Ecto neural progenitor cell (in vitro differentiated cells): ENCODE measurements at places on chromosomes 11 and 22.
A peak's percentile ranks its signal among the peaks of the same experiment; 100 is the strongest.

- DNase-seq: no peak
These were observed 77.4 kb upstream of the SPON1 start for GRCh38 chr11:13885083-13885482.

- DNase-seq: no peak
These were observed 49.0 kb downstream of the CTSC start for GRCh38 chr11:88288560-88288959.

GRCh38 chr11:31822175-31822926 lies 11.2 kb upstream of the PAX6 start:
- peak; percentile 46 for DNase-seq

DNA sequence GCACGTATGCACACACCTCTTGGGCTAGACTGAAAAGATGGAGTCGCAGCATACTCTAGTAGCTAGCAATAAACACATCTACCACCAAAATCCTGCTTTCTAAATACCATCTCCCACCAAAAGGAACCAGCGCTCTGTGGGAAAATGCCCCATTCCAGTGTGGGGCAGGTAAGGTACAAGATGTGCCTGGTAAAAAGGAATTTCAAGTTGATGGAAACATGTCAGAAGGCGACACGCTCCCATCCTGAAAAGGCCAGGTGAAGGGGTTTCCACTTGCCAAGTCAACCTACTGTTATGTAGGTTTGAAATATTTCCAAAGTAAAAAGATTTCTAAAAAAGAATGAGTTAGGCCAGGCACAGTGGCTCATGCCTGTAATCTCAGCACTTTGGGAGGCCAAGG lies 8.8 kb downstream of the DGCR2 start:
- DNase-seq: no peak

DNA sequence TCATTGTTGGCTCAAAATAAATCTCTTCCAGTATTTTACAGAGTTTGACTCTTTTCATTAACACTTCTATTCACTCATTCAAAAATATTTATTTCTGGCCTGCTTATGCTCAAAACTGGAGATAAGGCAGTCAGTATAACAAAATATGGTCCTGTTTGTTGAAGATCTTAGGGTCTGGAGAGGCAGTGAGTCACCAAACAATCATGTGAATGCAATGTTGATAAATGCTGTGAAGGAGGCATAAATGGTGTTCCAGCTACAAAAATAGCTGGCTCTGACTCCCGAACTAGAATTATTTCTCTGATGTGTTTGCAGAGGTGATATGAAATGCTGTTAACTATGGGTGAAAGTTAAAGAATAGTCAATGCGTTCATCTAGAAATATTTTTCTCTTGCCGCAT lies 390.6 kb downstream of the AASDHPPT start:
- DNase-seq: no peak

GRCh38 chr11:12260731-12261521 lies 116.4 kb upstream of the PARVA start:
- no peak for DNase-seq

DNA sequence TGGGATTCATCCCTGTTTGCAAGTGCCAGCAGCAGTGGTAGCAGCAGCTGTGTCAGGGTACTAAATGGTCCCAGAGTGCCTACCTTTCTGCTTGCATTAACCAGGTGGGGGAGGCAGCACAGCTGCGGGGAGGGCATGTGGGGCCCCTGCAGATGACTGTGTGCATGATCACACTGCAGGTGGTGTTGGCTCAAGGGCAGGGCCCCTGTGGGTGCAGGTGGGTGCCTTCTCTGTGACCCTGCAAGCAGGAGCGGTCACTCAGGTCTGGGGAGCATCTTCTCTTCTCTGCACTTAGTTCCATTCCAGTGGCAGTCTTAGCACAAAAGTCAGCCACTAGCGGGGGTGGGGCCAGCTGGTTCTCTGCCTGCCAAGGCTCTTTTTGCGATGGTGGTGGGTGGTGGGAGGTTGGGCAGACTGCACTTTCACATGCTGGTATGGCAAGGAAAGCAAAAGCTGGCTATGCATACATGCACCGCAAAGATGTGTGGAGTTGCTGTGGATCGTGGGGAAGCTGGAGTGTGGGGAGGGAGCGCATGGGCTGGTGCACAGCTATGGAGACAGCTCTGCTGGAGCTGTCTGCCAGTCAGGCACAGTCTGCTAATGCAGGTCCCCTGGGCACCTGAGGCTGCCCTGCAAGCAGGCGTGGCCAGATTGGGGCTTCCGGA lies 157.1 kb downstream of the DYNC2H1 start:
- no peak for DNase-seq

GRCh38 chr11:118908901-118909618 lies 16.7 kb downstream of the BCL9L start:
- peak; percentile 85 for DNase-seq

- DNase-seq: peak; percentile 63
These were observed 586 bp downstream of the LRP5 start for GRCh38 chr11:68312780-68313573.

DNA sequence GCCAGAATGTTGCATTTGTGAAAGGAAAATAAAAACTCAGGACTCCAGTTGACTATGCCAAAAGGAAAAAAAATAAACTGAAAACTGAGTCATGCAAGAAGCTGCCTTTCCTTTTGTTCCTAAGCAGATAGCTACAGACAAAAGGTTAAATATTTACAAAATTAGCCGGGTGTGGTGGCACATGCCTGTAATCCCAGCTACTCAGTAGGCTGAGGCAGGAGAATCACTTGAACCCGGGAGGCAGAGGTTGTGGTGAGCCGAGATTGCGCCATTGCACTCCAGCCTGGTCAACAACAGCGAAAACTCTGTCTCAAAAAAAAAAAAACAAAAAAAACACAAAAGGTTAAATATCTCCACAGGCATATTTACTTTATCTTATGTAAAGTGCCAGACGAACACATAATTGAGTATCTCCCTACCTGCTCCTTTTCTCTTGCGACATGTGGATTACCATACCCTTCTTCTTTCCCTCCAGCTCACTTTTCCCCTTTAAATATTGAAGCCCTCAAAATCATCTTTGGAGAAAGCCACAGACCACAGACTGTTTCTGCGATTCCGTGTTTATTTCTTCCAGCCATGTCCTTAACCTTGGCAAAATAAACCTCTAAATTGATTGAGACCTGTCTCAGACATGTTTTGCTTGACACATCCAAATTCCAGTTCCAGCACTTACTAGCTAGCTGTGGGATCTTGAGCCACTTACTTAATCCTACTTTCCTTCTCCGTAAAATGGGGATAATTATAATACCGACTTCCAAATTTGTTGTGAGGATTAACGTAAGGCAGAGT lies 2.3 kb upstream of the SMPD1 start:
- DNase-seq: no peak

- DNase-seq: no peak
These were observed 29.9 kb downstream of the FGF4 start for GRCh38 chr11:69745201-69745600.

DNA sequence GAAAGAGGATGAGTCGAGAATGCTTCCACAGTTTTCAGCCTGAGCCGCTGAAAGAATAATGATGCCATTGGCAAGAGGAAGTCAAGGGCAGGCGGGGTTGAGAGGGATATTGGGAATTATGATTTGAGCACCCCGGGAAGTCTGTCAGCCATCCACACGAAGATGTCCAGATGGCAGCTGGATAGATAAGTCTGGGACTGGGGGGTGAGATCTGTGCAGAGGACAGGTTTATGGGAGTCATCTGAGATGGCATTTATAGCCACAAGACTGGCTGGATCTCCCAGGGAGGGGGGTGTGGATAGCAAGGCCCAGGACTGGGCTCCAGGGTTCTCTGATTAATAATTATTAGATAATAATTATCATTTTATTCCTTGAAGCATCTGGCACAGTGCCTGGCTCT lies 5.1 kb upstream of the STIP1 start:
- DNase-seq: no peak

GRCh38 chr11:13118194-13118593 lies 109.1 kb downstream of the RASSF10 start:
- no peak for DNase-seq

GRCh38 chr11:126660761-126661425 lies 305.4 kb downstream of the ST3GAL4 start:
- no peak for DNase-seq
